ENCODE measurements at places on chromosomes 5 and 9.

DNA sequence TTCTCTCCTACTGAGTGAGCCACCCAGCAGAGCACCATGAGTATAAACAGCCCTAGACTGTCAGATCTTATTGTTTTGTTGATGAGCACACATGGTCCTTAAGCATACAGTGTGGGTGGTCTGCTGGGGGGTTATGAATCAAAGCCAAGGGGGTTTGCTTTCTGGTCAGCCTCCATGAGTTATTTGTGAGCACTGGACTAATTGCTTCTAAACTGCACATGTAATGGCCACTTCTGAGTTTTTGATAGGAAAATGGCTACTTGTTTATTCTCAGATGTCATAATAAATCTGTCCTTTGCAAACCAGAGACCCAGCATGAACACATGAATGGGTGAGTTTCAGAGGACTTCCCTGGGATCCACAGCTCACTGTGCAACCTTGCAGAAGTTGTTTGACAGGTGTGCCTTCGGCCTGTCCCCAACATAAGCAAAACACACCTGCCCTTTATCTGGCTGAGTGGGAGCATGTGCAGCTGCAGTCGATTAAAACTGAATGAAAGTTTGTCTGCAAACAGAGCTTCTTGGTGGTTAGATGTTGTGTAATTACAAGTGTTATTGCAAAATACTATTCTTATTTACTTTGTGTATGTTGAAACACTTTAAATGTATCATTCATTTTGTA lies 35.9 kb downstream of the MAMDC2 start:
- no peak for DNase-seq

DNA sequence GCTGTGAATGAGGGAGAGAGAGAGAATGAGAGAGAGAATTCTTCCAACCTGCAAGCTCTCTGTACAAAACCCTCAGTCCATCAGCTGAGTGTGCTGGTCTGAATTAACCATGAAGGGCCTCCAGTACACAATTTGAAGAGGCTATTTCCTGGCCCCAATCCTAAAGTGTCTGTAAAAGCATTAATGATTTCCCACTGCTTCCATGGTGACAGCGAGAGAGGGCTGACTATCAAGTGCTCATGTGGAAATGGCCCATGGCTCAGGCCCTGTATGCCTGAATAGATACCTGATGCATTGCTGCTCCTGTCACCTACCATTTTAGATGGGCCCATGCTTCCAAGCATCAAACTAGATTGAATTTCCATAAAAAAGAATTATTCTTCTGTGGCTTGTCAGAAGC lies 592.4 kb downstream of the KIF4B start:
- DNase-seq = no peak

DNA sequence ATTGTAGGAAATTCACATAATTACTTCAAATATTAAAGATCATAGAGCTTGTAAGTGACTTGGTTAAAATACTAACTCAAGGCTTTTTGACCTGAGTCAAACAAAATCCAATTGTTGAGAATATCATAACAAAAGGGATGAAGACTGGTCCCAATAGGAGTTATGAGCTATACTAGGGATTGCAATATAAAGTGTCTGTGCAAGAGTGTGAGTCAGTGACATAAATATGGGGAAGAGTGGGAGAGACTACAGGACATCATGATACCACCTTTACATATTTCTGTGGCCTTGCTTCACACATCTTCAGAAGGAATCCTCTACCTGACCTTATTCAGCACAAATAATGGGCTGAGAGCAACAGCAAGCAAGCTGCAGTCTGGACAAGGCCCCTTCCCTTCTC lies 180.9 kb upstream of the SLC24A2 start:
- DNase-seq = no peak

- no peak for DNase-seq
These were observed 40.9 kb downstream of the PAM start for GRCh38 chr5:102796009-102796408.

GRCh38 chr5:106940301-106940846 lies 730.4 kb downstream of the EFNA5 start:
- no peak for DNase-seq

DNA sequence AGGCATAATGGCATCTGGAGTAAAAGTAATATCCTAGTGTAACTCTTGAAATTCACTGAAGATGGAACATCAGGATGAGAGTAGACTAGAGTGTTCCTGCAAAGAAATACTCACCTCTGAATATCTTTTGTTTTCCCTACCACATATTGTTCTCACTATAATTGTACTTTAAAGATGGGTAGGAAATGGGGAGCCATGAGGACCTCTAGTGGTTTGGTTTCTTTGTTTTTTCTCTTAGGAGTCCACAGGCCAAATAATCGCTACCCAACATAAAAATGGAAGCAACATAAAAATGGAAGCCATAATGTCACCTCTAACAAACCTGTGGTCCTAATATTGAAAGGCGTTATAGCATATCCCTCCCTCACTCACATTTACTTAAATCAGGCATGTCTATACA lies 2375.8 kb downstream of the MAT2B start:
- DNase-seq = no peak

DNA sequence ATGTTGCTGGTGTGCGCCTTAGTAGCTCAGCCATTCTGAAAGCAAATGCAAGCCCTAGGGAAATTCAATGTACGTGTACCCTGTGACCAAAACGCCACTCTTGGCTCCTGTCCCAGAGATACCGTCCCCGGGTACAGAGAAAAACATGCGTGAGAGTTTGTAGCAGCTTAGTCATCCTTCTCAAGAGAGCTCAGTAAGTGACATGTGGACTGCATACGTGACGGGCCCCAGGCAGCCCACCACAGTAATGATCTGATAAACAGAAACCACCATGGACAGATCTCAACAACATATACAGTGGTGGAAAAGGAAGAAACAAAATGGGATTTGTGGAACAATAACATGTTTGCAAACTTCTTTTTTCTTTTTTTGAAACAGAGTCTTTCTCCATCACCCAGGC lies 45.1 kb downstream of the S1PR3 start:
- no peak for DNase-seq

GRCh38 chr5:180516440-180516839 lies 22.3 kb downstream of the CNOT6 start:
- no peak for DNase-seq

- no peak for DNase-seq
These were observed 13.4 kb downstream of the IRF1 start for GRCh38 chr5:132476876-132477781.

GRCh38 chr5:141508798-141509611 lies 20.1 kb downstream of the PCDHGC5 start:
- peak; percentile 80 for DNase-seq

- DNase-seq = no peak
These were observed 19.0 kb downstream of the CTXN3 start for GRCh38 chr5:127667926-127668325.

DNA sequence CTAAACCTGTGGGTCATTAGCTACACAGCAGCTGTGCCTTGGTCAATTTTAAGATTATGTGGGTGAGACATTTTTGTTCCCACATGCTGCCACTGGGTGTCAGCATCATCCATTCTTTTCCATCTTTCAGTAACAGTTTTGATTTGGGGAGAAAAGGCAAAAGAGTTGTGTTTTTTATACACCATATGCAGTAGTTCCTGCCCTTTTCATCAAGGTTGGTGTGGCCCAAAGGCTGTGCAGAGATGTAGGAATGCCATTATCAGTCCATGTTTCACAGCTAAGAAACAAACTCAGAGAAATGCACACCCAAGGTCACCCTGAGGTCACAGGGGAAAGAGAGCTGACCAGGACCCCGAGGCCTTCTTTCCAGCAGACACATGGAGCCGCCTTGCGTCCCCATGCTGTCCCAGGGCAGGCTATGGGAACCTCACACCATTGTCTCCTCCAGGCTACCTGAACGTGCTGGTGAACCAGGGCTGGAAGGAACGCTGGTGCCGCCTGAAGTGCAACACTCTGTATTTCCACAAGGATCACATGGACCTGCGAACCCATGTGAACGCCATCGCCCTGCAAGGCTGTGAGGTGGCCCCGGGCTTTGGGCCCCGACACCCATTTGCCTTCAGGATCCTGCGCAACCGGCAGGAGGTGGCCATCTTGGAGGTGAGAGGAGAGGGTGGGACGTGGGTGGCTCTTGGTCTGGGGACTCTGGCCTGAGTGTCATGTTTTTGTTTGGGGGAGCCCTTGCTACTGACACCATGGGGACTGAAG lies 27.8 kb upstream of the GRPEL2 start:
- peak; percentile 16 for DNase-seq

- DNase-seq = no peak
These were observed 70.2 kb downstream of the BASP1 start for GRCh38 chr5:17287501-17288155.

DNA sequence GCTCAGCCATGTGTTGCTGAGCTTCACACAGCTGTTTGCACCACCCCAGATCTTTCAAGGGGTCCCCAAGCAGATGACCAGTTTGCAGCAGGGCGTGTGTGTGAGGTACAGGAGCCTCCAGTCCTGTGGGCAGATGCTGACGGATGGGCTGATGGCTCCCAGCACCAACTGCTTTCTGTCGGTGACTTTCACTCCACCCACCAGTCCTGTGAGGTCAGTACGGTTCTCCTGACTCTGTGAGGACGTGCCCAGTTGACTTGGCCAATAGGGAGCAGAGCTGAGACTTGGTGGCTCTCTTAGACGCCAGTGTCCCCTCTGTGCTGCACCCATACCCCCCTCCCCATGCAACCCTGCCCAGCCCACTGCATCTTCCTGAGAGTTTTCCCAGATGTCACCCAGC lies 19.7 kb downstream of the COL5A1 start:
- DNase-seq = no peak

GRCh38 chr5:99070822-99071221 lies 142.0 kb upstream of the CHD1 start:
- no peak for DNase-seq

DNA sequence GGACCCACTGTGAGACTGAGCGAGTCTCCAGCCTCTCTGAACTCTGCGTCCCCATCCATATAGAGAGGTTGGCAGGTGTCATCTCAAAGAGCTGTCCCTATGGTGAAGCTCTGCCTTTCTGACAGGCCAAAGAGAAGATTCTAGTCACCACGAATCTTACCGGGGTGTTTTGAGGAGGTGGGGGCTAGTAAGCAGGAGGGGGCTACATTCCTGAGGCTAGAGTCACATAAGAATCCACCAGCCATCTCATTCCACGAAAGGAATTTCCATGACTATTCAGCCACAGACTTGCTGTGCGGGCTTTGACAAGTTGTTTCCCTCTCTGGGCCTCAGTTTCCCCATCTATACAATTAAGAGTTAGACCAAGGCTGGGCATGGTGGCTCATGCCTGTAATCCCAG lies 16.3 kb downstream of the PDGFRB start:
- DNase-seq = no peak

GRCh38 chr5:1438871-1439270 lies 6.4 kb downstream of the SLC6A3 start:
- DNase-seq = no peak

- DNase-seq = no peak
These were observed 5.7 kb downstream of the LCN1 start for GRCh38 chr9:135526730-135527571.

GRCh38 chr5:135400866-135401265 lies 1.8 kb upstream of the MACROH2A1 start:
- peak; percentile 72 for DNase-seq

DNA sequence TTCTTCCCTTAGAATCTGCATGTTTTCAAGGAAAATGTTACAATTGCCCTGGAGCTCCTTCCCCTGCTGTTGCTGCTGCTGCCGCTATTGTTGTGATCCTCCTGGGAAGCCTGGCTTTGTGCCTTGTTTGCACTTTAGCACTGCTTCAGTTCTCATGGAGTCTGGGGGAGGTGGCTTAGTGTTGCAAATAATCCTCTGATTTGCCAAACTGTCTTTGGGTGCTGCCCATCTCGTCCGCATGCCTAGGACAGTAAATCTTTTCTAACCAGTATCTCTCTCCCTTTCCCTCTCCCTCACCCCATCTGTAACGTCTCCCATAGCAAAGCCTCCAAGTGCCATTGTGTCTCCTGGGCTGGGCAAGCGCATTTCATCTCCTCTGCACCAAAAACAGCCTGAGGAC lies 30.3 kb downstream of the FAM240B start:
- DNase-seq = peak; percentile 91

DNA sequence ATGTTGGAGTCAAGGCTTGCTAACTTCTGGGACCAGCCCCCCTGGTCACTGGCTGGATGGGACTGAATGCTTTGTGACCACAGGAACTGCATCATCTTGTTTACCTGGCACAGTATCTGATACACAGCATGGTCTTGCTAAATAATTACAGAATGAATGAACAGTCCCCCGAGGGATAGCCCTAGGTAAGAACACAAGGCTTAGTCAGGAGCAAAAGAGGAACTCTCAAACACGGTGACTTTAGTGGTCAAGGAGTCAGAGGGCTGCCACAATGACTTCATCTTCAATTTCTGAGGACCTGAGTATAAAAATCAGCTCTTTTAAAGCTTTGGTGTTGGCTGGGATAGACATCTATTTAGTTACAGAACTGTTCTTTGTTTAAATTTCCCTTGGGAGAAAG lies 15.1 kb upstream of the CXCL14 start:
- DNase-seq = no peak

- DNase-seq = no peak
These were observed 39.1 kb upstream of the SPATA31C2 start for GRCh38 chr9:88177371-88177770.

DNA sequence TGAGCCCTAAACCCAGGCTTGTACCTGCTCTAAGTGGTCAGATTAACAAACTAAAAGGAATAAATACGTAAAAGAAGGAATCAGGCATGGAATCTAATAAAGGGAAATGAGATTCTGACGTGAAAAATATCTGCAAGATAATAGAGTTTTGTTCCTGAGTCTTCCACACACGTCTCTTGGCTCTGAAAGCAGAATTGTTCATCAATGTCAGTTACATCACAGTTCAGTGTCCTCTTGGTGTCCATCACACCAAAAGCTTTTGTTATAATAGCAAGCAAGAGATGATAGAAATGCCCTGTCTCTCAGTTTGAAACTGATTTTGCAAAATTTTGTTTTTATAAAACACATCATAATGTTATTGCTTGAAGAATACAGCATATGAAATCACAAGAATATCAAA lies 34.7 kb upstream of the NMUR2 start:
- no peak for DNase-seq

GRCh38 chr5:460273-460625 lies 17.3 kb downstream of the EXOC3 start:
- no peak for DNase-seq

DNA sequence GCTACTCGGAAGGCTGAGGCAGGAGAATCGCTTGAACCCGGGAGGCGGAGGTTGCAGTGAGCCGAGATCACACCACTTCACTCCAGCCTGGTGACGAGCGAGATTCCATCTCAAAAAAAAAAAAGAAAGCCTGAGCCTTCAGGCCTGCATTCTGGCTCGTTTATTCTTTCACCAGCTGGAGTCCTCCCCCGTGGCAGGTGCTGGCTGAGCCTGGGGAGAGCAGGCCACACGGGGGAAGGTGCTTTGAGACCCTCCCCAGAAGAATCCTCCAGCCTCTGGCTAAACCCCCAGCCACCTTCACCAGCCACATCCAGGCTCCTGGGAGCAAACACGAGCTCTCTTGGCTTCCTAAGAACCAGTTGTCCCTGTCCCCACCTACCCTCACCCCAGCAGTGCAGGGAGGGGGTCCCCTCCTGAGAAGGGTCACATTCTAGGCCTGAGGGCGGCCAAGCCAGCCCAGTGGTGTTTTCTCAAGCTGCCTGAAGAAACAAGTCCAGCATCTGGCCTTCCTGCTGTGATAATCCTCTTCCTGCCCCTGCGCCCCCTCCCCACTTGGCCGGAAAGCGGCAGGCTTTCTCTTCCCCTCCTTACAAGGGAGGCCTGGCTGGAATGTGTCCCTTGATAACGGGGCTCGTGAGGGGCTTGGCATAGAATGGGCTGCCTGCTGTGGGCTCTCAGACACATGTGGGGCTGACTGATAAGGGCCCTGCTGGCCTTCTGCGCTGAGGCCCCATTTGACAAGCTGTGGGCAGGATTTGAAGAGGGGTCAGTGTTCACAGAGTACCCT lies 41.5 kb downstream of the PLPP7 start:
- DNase-seq = no peak

Measured in NCI-H1694 (cell line).